ENCODE measurements at places on chromosomes 6 and 20.

DNA sequence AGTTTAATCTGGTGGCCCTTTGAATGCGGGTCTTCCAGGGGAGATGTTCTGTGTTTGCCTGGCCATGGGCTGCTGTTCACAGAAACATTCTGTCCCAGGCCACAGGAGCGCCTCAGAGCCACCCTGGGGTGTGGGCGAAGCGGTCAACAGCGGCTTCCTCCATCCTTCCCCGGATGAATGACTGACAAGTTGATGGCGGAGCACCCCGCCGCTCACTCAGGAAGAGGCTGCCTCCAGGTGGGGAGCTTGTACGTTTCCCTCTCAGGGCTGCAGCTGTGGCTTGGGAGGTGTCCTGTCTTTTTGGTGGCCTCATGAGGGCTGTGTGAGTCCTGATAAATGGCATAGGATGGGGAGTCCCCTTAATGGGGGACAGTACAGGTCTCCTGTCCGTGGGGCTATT, 178.4 kb downstream of the NRN1 start:
- no peak for ATAC-seq

GRCh38 chr6:88105741-88106340, 58.2 kb downstream of the SPACA1 start:
- no peak for ATAC-seq

DNA sequence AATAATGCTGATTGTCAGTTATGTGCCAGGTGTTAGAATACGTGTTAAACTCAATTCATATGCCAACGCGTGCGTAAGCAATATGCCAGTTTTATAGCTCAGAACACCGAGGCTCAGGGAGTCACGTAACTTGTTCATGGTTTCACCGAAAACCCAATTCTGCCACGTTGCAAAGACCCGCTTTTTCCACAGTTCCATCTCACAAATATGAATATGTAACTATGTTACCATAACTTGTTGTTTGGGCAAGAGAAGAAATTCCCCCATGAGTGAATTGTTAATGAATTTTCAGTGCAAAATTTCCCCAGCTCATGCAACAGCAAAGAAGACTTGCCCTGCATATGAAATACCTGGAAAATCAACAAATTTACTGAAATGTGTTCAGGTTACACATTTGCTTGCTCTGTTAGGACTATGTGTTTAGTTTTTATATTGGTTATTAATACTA, 30.1 kb downstream of the SF3B5 start:
- no peak for ATAC-seq

DNA sequence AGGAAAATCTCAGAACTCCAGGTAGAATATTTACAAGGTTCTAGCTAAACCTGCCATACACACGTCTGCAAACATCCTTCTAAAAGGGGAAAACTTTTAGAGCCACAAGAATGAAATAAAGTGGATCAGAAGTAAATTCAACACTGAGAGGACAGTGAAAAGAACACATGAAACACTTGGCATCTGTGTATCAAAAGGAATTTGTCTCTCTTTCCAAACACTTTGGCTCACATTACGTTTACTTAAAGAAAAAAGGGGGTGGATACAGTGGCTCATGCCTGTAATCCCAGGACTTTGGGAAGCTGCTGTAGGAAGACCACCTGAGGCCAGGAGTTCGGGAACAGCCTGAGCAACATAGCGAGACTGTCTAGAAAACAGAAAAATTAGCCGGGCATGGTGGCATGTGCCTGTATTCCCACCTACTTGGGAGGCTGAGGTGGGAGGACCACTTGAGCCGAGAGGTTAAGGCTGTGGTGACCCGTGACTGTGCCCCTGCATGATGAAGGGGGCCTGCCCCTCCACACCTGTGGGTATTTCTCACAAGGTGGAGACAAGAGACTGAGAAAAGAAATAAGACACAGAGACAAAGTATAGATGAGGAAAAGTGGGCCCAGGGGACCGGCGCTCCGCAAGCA, 35.4 kb downstream of the NINL start:
- ATAC-seq = no peak

DNA sequence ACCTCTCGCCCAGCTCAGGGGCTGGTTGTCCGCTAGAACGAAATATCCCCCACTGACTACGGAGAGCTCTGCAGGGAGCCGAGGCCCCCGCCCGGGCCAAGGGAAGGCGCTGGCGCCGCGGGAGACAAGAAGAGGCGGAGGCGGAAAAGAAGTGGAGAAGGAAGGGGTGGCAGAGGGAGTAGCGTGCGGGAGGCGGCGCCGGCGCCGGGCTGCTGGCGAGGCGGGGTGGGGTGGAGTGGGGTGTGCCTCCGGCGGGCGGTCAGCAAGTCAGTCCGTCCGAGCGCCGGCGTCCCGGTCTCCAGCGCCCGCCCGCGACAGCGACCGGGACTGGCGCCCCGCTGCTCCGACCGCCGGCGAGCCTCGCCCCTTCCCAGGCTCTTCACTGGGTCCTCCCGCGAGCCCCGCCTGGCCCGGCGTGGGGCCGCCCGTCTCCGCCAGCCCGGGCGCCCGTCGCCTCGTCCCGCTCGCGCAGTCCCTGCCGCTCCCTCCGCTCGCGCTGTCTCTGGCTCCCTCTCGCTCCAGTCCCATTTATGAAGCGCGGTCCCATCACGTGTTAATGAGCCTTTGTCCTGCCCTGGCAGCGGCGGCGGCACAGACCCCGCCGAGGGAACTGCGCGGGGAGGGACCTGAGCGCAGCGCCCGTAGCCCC, at the start of gene CNR1:
TSS of gene CNR1 (minus strand) at position 504 of the 649 bp plus-strand sequence. CDS start 21,073 bp downstream, outside the sequence.
- peak; percentile 78 for ATAC-seq

- ATAC-seq = no peak
Observed at GRCh38 chr6:55100686-55101085, 73.6 kb upstream of the HCRTR2 start.

DNA sequence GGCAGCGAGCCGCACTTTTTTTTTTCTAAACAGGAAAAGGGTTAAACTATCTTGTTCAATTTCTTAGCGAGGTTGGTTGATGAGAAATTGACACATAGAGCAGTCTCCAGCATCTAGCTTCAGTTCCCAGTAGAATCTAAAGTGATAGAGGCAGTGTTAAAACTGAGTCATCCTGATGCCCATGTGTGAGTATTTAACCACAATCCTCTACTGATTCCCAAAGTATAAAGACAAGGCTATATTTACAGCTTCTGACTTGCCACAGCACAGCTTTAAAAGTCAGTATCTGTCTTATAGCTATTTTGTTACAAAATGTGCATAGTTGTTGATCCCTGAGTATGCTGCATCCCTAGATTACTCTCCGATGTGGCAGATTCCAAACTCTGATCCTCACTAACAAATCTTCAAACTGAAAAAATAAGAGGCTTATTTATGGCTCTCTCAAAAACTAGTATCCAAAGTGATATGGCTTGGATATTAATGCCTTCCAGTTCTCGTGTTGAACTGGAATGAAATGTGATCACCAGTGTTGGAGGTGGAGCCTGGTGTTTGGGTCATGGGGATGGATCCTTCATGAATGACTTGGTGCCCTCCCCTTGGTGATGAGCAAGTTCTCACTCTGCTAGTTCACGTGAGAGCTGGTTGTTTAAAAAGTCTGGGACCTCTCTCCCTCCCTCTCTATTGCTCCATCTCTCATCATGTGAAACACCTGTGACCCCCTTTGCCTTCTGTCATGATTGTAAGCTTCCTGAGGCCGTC, 13.1 kb upstream of the POPDC3 start:
- ATAC-seq = no peak

GRCh38 chr6:108008363-108008762, 50.4 kb upstream of the SEC63 start:
- no peak for ATAC-seq

GRCh38 chr20:31803552-31804291, 15.4 kb upstream of the MYLK2 start:
- ATAC-seq = no peak

GRCh38 chr20:11379257-11380011, 538.3 kb upstream of the BTBD3 start:
- ATAC-seq = no peak

DNA sequence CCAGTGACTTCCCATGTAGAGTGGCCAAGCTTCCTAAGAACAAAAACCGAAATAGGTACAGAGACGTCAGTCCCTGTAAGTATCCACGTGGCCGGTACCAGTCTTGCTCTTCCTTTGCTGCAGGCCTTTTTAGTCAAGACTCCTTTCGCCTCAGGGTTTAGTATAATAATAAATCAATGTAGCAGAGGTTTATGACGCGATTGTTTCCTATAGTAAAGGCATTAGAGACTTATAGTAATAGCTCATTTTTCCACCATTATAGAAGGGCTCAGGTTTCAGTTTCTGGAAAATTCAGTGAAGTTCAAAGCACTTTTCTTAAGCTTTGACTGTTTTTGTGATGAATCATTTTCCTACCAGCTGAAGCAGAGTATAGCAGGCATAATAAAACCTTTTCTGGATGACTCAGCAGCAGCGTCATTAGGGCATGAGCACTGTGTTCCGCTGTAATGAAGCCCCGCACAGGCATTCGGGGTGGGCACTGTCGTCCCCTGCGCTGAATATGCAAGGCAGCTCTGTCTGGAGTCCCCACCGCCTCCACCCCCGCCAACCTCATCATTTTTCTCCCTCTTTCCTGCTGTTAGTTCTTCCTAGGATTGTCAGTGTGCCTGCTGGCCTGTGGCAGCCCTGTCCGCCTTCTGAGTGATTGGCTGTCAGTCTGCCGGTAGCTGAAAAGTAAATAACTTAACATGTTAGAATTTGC, 51.3 kb downstream of the PTPN1 start:
- peak; percentile 83 for ATAC-seq

DNA sequence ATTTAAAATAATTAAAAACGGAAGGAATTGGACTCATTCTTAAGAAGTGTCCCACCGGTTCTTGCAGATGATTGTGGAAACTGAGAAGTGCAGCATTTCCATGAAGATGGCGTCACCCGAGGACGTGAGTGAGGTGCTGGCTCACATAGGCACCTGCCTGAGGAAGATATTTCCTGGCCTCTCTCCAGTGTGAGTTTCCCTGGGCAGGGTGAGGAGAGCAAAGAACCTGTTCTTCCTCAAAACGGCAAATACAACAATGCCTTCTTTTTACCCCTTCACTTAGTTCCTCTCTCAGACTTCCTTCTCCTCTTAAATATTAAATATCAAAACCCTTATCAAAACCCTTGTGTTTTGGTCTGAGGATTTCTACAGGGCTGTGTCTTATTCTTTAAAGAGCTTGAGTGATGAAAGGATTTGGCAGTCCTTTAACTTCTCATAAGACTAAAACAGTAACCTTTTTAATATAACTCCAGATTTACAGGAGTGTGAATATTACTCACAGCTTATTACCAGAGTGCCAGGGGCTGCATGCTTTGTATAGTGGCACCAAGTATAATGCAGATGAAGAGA, 156.3 kb downstream of the CARMIL1 start:
- peak; percentile 44 for ATAC-seq

DNA sequence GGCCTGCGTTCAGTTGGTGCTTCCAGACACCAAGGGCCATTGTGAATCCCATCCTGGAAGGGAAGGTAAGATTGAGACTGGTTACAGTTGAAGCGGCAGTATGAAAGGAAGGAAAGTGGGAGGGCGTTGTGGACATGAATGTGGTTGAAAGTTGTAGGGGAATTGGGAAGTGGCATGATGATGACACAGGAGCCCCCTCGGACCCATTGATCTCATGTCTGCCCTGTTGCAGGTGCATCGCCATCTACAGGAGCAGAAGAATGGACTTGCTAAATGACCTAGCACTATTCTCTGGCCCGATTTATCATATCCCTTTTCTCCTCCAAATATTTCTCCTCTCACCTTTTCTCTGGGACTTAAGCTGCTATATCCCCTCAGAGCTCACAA, 5.5 kb downstream of the HLA-DQA1 start:
- no peak for ATAC-seq

DNA sequence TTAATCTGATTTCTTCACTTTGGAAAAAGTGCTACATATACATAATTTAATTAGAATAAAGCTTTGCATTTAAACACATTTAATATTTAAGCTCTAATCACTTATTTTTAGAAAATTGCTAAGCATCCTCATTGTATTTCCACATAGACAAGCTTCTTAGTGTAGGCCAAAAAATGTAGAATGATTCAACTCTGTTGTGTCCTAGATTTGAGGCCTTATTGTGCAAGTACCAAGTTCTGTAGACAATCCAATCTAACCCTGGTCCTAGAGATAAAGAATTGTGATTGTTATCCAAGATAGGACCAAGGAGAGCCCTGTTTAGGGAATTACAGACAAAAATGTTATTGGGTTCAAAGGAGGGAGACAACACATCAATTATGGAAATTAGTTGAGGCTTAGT, 27.6 kb downstream of the MRAP2 start:
- ATAC-seq = no peak

DNA sequence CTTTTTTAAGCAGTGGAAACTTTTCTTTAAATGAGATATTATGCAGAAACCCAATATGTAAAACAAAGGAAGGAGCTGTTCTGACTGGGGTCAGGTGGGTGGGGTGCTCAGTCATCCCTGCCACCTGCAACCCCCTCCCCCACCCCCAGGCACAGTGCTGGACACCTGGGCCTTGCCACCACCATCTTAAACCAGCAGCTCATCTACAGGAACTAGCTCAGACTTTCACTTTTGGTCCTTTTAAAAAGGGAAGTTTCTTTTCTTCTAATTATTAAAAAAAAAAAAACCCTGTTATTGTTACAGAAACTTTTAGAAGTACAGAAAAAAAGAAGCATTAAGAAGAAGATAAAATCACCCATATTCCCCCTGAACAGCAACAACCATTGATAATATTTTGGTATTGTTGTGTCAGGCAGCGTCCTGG, 37.1 kb downstream of the PPP1R16B start:
- peak; percentile 78 for ATAC-seq

GRCh38 chr20:55488593-55488992, 516.7 kb downstream of the CBLN4 start:
- ATAC-seq = no peak

GRCh38 chr20:29301624-29302259, 1955.7 kb upstream of the DEFB115 start:
- ATAC-seq = peak; percentile 32

DNA sequence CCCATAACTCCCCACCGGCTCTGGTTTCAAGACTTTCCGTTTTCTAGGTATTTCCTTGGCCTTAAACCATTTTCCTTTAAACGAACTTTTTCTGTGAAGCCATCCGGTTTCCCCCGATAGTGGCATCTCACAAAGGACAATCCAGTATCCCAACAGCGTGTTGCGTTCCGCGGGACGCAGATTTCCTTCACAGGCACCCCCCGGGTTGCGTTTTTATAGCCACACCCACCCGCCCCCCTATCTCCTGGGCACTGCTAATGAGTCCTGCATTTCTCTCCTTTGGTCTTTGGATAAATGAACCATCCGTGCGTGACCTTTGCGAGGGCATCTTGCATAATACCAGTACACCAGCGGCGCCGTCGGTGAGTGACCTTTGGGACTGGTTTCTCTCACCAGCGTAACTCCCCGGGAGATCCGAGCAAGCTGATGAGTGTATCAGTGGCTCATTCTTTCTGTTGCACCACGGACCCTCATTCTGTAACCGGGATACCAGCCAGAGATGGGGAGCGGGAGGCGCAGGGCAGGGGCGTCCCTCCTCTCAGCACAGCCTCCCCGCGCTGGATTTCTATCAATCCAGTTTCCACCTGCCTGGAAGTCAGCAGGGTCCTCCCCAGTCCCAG, 586 bp upstream of the NQO2 start:
- ATAC-seq = peak; percentile 44

- ATAC-seq = peak; percentile 17
Observed at GRCh38 chr6:89081129-89081422, 525 bp downstream of the PNRC1 start.

- no peak for ATAC-seq
Observed at GRCh38 chr20:40925829-40926510, 102.7 kb upstream of the TOP1 start.

GRCh38 chr20:24634855-24635254, 165.4 kb downstream of the SYNDIG1 start:
- peak; percentile 81 for ATAC-seq
